ENCODE measurements at places on chromosomes 16 and 17.

GRCh38 chr17:10178506-10178991, 19.9 kb downstream of the GAS7 start:
- DNase-seq = no peak

GRCh38 chr16:2966808-2967191, 2.3 kb upstream of the PAQR4 start:
- no peak for DNase-seq

DNA sequence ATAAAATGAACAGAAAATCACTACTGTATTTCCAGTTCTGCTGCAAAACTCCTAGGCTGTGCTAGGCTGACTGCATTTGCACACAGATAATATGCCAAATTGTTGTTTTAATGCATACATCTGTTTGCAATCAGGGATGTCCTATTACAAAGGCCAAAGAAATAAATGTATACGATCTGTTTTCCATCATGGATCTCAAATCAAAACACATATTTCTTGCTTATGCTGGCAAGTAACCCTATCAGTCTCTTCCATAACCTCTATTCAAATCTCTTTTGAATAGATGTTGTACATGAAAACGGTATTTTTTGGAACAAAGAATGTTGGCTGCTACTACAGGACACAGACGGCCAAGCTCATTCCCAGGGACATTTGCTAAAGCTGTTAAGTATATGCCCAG, 56.6 kb downstream of the DUSP14 start:
- no peak for DNase-seq

- DNase-seq = no peak
These were observed 414.1 kb upstream of the SALL1 start for GRCh38 chr16:51565184-51565583.

DNA sequence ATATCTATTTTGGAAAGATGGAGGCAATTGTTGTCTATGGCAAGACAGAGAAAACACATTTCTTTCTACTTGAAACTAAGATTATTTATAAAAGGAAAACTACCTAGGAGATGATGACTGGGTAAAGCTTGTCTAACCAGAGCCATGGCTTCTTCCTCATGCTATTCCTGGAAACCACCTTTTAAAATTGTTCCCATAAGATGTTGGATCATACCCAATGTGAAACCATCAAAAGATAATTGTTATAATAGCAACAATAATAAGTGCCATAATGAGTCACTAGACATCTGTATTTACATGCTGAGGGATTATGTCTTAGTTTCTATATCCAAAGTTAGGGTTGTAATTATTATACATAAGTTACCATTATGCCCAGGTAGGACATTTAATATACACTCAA, 428.4 kb downstream of the KCNJ2 start:
- DNase-seq = no peak

- DNase-seq = no peak
These were observed 20.1 kb downstream of the COX11 start for GRCh38 chr17:54948380-54948779.

GRCh38 chr17:72882426-72882825, 210.1 kb downstream of the SLC39A11 start:
- no peak for DNase-seq

GRCh38 chr16:68346892-68347480, 36.2 kb downstream of the PRMT7 start:
- DNase-seq = no peak

- DNase-seq = no peak
These were observed 1.4 kb downstream of the CBLN1 start for GRCh38 chr16:49280105-49280741.

DNA sequence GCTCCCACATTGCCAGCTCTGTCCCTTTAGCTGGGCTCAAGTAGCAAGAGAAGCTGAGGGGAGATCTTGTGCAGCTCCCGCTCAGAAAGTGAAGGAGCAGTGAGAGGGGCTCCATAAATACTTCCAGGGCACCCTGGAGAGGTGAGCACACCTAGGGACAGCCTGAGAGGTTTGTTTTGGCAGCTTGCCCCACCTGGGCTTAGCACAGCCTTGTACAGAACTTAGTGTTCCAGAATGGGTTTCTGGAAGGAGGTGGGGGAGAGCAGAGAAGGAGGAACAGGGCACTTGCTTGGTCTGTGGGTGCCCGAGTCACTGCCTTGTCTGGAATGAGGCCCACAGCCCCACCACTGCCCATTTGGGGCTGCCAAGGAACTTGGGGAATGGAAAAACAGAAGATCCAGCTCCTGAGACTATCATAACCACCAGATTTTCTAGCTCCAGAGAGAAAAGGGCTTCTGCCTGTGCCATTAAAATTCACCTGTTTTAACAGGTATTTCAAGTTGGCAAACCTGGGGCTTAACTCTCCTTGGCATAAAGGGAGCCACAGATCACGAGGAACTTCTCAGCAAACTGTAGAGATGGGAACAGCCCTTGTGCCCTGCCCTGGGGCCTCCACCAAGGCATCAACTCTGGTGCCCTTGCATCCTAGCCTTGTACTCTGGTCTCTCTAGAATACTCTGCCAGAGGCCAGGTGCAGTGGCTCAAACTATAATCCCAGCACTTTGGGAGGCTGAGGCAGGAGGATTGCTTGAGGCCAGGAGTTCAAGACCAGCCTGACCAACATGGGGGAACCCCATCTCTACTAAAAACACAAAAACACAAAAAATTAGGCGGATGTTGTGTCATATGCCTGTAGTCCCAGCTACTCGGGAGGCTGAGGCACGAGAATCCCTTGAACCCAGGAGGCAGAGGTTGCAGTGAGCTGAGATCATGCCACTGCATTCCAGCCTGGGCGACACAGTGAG, 1.9 kb downstream of the PRR15L start:
- no peak for DNase-seq

DNA sequence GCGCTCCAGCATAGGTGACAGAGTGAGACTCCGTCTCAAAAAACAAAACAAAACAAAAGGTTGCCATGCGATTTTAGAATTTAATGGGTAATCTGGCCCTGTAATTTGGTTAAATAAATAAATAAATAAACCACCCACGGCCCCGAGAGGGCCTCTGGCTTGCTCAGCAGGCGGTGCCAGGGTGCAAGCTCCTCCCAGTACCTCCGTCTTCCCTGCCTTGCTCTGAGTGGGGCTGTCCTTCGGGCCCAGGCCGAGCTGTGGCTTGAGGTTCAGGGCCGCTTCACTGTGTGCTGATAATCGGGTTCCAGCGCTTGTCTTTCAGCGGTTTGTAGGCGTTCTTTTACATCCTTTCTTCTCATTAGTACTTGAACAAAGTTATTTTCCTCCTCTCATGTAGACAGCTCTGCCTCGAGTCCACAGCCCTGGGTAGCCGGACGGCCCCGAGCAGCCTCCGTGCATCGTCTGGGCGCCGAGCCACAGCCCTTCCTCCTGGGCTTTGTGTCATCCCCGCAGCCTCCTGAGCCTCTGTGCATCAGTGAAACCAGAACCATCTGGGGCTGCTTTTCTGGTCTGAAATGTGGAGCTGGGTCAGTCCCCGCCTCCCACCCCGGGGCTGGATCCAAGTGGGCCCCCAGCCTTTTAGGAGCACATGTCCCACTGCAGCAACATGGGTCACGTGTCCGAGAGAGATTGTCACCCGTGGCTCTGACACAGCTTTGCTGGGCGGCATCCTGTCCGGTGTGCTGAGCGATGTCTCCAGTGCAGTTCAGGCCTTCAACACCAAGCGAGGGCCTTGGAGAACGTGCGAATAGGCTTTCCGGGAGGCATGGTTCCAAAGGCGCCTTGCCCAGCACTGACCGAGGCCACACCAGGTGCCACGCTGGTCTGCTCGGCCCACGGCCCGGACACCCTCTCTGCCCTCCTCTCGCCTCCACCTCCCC, 157.4 kb upstream of the CHMP6 start:
- DNase-seq = peak; percentile 84

GRCh38 chr16:2016407-2016922, 3.1 kb upstream of the NPW start:
- peak; percentile 47 for DNase-seq

DNA sequence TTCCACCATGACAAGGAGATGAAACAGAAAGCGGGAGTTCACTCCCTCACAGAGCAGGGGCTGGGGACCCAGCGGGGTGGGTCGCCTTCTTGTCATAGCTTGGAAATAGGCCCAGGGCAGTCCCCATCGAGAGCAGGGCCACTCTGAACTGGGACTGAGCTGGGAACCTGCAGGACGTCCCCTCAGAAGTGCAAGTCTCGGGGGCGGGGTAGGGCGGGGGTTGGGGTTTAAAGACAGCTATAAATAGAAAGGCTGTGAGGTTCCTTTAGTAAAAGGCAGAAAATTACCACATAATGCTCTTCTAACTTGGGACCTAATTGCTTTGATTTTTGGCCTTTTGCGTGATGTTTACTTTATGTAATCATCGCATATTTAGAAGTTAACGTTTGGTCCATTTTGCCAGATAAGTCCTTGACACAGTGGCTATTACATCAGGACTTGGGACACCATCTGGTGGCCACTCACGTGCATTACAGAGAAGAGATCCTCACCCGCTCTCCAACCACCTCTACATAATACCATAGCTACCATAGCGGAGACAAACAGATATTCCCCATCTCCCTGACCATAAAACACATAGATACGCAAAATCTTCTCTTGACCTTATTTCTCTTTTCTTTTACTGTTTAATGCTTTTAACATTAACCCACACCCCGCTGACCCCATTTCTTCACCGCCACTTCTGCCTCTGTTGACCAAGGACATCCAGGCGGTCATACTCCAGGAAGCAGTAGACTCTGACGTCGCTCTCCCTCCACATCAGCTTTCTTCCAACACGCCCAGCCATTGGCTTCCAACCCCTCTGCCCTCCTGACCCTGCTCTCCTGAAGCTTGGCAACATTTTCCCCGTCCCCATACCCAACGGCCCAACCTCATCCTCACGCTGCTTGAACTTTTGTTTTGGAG, 27.5 kb upstream of the PIK3R6 start:
- DNase-seq = no peak

DNA sequence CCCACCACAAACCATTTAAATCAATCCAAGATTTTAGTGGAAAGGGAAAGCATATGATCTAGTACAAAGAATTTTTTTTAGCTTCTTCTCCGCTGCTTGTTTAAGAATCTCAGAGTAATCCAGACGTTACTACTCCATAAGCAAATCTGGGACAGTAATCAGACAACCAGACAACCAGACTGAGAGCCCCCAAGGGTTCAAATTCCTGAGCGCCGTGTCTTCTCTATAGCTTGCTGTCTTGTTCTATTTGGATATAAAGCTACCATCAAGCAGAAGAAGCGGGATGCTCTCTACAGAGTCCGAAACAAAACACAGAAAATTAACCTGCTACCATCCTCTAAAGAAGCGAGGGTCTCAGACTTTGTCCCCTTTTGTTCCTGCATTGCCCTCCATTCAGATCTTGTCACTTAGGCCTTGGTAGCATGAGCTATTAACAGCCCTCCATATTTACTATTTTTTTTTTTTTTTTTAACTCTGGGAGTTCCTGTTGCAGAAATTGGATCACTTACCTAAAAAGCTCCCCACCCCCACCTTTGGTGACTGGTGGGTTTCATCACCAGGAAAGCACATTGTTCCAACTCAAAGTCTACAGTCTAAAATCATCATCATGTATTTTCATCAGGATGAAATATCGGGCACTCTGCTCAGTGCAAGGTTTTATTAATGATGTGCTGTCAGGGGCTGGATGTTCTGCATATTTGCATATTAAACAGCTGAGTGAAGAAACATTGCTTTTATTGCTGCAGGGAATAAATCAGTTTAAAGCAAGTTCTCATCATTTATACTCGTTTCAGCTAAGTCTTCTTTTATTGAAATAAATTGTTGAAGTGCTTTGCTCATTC, 576.7 kb downstream of the WWOX start:
- no peak for DNase-seq

DNA sequence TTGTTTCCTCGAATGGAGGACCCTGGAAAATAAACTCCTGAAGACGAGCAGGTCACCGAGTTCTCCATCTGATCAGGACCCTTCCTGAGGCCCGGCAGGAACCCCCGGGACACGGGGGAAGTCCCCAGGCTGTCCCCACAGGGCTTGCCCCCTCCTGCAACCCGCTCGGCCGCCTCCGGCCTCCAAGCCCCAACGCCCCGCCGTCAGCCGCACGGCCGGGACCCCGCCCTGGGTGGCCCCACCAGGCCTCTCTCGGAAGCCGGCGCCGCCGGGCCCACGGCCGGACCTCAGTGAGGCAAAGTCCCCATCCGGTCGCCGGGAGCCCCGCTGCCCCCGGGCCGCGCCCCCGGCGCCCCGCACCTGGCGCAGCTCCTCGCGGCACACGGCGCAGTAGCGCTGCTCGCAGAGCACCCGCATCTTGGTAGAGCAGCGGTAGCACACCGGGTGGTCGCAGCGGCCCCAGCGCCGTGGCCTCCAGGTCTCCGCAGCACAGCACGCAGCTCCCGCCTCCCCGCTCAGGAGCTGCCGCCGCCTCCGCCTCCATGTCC, 383 bp downstream of the ZNF598 start:
- peak; percentile 58 for DNase-seq

DNA sequence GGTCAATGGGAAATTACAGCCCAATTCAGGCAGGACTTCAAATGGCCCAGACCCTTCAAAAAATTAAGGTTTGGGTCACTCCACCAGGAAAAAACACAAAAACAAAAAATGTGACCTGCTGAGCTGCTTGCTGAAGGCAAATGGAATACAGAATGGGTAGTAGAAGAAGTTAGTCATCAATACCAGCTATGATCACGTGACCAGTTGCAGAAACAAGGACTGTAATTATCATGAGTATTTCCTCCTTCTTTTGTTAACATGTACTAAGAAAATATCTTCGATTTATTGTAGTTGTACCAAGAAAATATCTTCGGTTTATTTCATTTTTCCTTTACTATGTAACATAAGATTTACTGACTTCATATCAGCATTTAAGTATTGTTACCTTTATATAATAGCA, 1183.6 kb downstream of the CDH8 start:
- DNase-seq = no peak

- no peak for DNase-seq
These were observed 11.2 kb upstream of the ORAI3 start for GRCh38 chr16:30937692-30938091.

DNA sequence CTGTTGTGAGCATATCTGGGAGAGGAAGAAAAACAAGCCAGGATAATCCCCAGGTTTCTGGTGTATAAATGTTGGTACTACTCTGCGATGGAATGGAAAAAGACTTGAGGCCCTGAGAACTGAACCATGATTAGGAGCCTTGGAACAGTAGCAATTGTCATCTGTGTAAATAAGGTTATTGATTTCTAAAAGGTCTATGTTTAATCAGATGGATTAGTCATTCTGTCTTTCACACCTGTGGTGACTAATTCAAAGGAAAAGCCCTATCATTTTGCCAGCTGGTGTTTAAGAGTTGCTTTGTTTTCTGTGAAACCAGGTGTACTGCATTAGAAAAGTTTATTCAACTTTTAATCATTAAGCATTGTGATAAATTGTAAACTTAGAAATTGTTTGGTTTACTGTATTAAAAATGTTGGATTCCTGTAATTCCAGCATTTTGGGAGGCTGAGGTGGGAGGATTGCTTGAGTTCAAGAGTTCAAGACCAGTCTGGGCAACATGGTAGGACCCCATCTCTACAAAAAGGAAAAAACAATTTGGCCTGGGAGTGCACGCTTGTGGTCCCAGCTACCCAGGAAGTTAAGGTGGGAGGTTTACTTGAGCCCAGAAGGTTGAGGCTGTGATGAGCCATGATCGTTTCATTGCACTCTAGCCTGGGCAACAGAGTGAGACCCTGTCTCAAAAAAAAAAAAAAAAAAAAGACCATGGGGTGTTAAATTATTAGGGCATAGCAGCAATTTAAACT, 29.0 kb upstream of the KPNB1 start:
- no peak for DNase-seq
